Stimulated activated CD8-positive, alpha-beta memory T cell treated with anti-CD3 and anti-CD28 coated beads, Interleukin-7, amount 100 ng/mL, for 48 hours (primary cell): ENCODE measurements at places on chromosomes 11 and 22.

DNA sequence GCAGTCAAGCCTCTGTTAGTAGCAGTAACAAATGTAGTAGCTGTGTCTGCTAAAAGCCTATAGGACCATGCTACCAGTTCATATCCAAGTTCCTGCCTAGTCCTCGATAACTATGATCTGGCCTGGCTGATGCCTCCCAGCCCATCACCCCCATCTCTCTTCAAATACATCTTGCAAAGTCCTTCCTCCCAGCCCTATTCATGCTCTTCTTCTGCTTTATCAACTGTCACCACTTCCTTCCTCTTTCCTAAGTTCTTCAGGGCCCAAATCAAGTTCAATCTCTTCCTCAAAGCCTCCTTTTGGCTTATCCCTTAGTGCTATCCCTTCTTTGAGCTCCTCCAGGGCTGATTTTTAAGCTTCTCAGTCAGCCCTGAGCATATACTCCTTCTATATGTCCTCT is 150.9 kb upstream of the THY1 start:
- no peak for DNase-seq

- DNase-seq: no peak
Observed at GRCh38 chr11:129278586-129279319, 86.6 kb upstream of the ARHGAP32 start.

GRCh38 chr22:21092797-21093554 is 47.2 kb downstream of the LRRC74B start:
- no peak for DNase-seq

DNA sequence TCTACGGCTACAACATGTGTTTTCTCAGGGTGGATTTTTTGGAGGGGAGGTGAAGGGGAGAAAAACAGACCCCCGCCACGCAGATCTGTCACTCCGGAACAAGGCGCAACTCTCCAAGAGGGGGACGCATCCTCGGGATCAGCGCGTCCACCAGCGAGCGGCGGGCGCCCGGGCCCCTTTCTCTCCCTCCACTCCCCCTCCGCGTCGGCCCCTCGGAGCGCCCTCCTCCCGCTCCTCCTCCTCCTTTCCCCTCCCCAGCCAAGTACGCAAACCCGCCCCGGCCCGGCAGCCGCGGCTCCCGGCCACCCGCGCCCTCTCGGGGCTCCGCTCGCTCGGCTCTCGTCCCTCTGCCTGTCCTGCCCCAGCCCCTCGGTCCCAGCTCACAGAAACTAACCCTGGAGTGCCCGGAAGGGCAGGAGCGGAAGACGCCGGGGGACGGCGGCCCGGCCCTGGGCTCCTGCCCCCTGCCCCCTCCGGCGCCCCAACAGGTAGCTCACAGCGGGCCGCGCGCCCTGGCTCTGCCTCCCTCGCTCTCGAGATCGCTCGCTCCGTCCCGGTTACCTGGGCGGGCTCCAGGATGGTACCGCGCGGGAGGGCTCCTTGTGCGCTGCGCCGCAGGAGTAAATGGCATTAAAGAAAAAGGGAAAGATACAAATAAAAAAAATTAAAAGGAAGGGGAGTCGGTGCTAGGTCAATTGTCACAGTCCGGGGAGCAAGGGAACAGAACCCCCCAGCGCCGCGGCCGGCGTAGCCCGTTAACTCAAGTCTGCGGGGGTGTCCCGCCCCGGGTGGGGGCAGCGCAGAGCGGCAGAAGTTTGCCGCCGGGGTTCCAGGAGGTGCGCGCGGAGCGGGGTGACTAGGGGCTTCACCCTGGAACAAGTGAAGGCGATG is 131.4 kb upstream of the C11orf58 start:
- DNase-seq: no peak

GRCh38 chr22:25281675-25282345 is 62.4 kb downstream of the CRYBB2 start:
- no peak for DNase-seq

- no peak for DNase-seq
Observed at GRCh38 chr11:85391141-85391540, 236.0 kb downstream of the DLG2 start.

DNA sequence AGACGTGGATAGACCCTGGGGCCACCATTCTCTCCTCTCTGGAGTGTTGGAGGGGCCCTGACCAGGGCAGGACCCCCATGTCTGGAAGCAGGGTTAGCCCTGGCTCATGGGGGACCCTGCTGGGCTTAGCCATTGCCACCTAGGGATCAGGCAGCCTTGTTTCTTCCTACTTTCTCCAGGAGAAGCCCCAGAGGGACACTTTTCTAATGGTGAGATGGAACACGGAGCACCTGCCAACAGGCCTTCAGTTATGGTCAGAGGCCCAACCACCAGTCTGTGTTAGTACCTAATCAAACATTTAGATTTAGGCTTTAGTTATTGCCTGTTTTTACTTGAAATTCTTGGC is 1.9 kb upstream of the C22orf39 start:
- no peak for DNase-seq

- DNase-seq: no peak
Observed at GRCh38 chr11:84866922-84867321, 760.2 kb downstream of the DLG2 start.

GRCh38 chr22:47296405-47297260 is 534.2 kb downstream of the TBC1D22A start:
- no peak for DNase-seq

- no peak for DNase-seq
Observed at GRCh38 chr11:96647621-96648020, 257.8 kb downstream of the JRKL start.

DNA sequence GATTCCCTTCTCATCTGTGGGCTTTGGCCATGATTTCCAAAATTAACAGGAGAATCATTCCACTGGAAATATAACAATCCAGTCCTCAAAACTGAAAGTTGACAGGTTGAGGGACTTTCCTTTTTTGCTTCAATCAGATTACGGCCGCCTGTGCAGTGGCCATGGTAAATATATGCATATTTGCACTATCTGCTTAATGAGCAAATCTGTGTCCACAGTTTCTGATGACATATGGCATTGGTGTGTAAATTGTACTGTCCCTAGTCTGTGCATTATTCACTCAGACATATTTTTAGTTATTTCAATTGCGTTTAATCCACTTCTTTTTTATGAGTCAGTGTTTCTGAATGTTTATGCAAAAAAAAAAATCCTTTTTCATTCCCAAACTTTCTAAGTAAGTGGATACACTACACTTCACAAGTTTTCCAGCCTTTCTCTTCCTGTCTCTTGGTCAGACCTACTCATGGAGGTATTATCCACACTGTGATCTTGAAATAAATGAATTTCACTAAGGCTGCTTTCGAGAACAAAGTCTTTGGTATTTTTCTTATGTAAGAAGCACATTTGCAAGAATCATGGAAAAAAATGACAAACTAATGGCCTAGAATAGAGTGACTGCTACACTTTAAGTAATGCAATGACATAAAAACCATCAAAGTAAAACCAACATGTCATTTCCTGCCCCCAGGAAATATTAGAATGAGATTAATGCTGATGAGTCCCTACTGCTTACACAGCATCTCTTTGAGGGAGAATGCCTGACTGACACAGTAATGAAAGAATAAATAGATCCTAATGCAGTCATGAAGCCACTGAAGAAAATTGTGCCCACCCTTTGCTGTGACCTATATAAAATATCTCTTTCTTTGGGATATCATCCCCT is 76.4 kb upstream of the MTNR1B start:
- DNase-seq: no peak

- DNase-seq: no peak
Observed at GRCh38 chr11:3094223-3094824, 37.1 kb upstream of the CARS1 start.

DNA sequence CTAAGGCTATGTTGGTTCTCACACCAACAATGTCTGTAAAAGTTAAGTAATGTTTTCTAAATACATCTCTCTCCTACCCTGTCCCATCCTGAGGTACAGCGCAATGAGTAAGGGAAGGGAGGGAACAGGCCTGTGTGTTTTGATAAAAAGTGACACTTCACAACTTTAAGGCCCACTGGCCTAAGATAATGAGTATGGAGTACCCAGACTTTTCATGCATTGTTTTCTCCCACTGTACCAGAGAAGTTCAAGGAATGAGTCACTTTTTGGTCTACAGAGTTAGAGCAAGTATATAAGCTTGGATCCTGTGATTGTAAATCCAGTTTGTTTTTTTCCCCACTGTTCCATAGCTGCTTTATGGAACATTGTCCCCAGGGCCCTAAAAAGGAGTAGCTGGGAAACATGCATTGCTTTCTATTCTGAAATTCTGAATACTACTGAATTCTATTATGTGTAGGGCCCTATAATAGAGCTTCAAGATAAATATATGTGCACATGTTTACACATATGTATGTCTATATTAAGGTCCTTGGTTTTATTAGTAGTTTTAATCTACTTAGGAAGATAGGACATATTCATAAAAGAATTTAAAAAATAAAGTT is 29.8 kb downstream of the KCNE3 start:
- DNase-seq: no peak

DNA sequence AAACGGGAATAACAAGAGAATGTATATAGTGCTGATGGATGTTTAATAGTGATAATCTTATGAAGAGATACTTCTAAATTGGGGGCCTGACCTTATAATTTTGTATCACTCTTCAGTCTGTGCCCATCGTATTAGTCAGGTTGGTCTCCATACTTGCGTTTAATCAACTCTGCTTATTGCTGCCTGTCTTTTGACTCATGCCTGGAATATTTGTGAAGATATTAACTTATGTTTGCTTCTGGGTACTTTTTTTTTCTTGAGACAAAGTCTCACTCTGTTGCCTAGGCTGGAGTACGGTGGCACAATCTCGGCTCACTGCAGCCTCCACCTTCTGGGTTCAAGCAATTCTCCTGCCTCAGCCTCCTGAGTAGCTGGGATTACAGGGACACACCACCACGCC is 24.0 kb downstream of the TMEM135 start:
- no peak for DNase-seq

DNA sequence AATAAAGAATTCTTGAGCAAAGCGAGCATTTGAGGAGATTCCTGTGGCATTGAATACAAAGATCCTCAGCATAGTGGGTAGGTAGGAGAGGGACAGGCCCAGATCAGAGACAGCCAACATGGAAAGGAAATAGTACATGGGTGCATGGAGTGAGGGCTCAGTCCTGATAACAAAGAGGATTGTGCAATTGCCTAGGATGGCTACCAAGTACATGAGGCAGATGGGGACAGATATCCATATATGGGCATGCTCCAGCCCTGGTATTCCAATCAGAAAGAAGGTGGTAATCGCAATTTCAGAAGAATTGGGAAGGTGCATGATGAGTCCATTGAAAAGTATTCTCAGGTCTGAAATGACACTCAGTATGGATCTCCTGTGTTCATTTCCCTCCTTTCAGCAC is 8.6 kb downstream of the OR51T1 start:
- DNase-seq: no peak
